Stimulated activated CD8-positive, alpha-beta memory T cell treated with anti-CD3 and anti-CD28 coated beads, Interleukin-2, amount 100 ng/mL, for 48 hours (primary cell): ENCODE measurements at places on chromosomes 13 and 19.

GRCh38 chr19:8352134-8352827 is 9.2 kb upstream of the KANK3 start:
- no peak for DNase-seq

- no peak for DNase-seq
These were observed 2.9 kb downstream of the DAZAP1 start for GRCh38 chr19:1410136-1410786.

GRCh38 chr13:92574499-92574898 is 652.1 kb upstream of the GPC6 start:
- no peak for DNase-seq

DNA sequence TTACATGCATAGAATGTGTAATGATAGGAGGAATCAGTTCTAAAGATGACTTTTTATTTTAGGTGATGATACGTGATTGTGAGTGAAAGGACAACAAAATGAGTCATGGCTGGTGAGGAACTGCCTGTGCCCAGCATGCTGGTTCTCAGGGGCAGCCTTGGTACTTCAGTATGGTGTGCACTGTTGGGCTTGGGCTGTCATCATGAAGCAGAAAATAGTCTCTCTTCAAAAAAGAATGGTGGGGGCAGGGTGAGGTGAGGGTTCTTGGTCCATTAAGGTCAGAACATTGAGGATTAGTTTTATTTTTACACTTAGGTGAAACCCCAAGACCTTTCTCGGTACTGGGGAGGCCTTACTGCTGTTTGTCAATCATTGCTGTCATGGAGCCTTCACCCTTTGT is 309.5 kb downstream of the MTUS2 start:
- DNase-seq: no peak

DNA sequence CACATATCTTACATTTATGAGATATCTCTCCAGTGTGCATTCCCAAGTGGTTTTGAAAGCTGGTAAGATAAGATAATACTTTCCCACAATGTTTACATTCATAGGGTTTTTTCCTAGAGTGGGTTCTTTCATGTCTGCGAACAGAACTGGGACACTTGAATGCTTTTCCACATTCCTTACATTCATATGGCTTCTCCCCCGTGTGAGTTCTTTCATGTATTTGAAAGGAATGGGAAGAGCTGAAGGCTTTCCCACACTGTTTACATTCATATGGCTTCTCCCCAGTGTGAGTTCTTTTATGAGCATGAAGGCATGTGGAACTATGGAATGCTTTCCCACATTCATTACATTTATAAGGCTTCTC is 19.7 kb downstream of the ZNF433 start:
- DNase-seq: no peak

DNA sequence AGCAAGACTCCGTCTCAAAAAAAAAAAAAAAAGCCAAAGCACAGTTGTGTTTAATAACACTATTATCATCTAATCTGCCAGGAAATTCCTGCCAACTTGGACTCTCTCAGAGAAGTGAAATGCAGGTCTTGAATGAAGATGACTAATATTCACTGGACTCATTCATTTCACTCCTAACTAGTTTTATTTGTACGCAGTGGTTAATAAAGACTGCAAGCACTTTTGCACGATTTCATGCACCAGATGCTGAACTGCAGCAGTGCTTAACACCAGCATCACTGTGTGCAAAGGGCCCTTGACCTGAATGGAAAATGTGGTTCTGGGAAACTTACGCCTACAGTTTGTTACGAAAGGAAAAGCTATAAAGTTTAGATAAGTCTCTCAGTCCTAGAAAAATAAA is 63.3 kb downstream of the DHRS12 start:
- no peak for DNase-seq

- DNase-seq: no peak
These were observed 2.8 kb downstream of the GFY start for GRCh38 chr19:49427855-49428546.

- no peak for DNase-seq
These were observed 248.3 kb downstream of the DCLK1 start for GRCh38 chr13:35882722-35883497.

DNA sequence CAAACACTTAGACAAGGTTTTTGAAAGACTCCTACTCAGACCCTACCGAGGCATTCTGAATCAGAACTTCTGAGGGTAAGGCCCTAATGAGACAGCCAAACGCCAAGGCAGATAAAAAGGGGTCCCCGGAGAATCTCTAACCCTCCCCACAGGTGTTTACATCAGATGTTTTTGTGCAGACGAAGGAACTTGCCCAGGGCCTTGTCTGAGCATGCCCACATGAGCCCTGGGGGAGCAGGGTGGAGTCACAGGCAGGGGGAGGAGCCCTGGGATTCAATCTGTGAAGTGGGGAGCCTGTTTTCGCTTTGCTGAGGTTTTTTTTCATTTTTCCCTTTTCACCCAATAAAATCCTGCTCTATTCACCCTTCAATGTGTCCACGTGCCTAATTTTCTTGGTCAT is 61.6 kb upstream of the MED4 start:
- DNase-seq: peak; percentile 58

DNA sequence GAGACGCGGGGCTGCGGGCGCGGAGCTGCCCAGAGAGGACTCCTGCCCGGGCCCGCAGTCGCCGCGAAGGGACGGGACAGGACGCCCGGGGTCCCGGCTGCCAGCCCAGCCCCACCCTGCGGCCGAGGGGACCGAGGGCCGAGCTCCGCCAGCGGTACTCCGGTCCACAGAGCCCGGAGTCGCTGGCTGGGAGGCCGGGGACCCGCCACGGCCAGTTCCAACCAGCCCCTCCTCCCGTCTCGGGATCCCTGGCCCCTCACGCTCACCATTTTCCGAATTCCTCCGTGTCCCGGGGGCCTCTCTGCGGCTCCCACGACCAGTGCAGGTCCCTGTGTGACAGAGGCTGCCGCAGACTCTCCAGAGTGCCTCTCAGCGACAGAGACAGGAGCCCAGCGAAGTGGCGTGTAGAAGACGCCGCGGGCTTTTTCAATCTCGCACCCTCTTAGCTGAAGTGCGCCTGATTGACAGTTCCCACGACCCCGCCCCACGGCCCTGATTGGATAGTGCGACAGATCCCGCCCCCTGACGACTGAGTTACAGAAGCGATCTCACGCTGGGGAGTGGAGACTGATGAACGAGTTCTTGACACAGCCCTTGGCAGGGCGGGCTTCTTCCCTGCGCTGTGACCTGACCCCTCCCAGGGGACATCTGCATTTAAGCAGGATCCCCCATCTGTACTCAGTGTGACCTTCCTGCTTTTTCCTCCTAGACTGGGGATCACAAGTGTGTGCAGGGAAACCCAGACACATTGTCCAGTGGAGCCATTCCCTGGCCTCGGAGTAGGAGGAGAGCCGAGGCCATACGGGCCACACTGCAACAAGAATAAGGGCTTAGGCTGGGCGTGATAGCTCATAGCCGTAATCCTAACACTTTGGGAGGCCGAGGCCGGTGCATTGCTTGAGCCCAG is 44.0 kb downstream of the ZNF823 start:
- DNase-seq: peak; percentile 76

DNA sequence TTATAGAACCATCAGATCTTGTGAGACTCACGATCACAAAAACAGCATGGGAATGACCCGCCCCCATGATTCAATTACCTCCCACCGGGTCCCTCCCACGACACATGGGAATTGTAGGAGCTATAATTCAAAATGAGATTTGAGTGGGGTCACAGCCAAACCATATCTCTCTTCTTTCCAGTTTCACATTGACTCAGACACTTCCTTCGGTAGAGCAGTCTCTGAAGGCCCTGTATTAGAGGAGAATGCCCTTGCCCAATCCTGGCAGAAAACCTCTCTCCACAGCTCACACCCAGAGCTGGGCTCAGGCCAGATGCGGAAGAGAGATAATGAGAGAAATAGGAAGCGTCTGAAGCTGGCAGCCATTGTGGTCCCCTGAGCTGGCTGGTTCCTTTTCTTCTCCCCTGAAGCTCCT is 72.4 kb upstream of the CLDN10 start:
- DNase-seq: peak; percentile 17

DNA sequence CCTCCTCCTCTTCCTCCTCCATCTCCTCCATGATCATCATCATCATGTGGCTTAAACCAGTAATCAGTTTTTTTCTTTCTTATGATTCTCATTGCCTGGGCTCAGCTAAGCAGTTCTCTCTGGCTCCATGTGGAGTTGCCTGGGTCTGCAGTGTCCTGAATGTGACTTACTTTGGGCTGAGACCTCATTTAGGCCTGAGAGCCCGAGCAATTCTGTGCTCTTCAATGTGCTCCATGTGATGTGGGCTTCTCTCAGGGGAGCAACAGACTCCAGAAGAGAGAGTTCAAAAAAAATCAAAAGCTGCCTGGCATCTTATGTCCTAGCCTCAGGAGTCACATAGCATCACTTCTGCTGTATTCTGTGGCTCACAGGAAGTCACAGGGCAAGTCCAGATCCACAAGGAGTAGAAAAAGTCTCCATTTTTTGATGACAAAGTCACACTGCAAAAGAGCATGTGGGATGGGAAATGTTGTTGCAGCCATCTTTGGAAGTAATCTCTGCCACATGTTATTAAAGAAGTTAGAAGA is 128.7 kb downstream of the MAB21L1 start:
- no peak for DNase-seq
